Activated CD4-positive, alpha-beta T cell treated with anti-CD3 and anti-CD28 coated beads, Interleukin-10, Interleukin-2, amounts not matched to agents 100 ng/mL and 50 ng/mL, durations not matched to agents 16 hours and 8 hours (primary cell): ENCODE measurements at places on chromosomes 12 and 14.
A peak's percentile ranks its signal among the peaks of the same experiment; 100 is the strongest.

DNA sequence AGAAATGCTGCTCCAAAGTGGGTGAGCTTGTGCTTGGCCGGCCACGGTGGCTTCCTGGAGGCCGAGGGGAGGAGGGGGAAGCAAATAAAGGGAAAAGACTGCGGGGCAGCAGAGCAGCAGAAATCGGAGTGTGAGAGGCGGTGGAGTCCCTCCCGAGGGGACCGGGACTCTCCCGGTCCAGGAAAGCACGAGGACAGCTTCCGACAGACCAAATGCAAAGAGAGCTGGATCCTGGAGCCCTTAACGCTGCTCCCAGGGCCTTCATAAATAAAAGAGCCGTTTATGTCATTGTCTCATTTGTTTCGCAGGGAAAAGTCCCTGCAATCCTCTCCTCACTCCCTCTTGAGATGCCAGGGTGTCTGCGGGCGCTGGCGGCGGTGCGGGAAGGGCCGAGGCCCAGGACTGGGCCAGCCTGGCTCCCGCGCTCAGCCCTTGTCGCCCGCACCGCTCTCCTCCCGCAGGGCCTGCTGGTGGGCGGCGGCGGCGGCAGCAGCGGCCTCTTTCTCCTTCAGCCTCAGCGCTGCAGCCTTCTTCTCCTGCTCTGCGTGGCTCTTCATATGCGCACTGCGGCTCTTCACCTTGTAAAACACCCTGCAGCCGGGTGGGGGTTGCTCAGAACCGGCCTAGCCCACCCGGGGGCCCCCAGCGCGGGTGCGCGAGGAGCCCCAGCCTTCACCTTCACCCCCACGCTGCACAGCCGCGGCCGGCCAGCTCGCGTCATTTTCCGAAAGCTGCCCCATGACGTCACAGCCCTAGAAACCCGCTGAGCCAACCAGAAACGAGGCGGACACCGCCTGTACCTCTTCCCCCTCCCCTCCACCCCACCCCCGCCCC is 4.5 kb upstream of the PNMA1 start:
- DNase-seq, result no peak

- DNase-seq, result no peak
Observed at GRCh38 chr14:99891266-99891665, 98.1 kb downstream of the EML1 start.

DNA sequence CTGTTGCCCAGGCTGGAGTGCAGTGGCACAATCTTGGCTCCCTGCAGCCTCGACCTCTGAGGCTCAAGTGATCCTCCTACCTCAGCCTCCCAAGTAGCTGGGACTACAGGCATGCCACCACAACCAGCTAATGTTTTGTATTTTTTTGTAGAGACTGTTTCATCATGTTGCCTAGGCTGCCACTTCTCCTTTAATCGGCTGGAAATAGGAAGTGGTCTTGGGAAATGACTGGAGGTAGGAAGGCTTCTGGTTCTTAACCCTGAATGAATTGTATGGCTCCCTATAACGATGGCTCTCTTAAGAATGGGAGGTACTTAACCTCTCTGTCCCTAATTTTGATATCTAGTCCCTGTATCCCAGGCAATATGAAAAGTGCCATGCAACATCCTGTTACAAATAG is 113.9 kb upstream of the USP15 start:
- no peak for DNase-seq

DNA sequence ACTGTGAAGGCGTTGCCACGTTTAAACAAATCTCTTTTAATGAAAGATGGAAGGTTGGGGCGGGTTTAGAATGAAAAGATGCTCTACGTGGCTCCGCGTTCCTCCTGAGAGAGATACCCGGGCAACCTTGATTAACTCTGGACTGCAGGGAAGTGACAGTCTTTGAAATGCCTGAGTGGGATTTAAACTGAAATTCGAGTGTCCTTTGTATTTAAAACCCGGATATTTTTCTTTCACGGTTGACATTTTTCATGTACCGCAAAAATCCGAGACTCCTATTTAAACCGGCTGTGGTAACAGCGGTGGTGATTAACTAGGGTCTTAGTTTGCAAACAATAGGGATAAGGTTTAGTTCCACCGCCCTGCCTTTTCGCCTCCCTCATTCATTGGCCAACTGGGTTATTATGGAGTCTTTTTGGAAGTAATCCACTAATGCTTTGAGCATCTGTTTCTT is 707 bp downstream of the G2E3 start:
- DNase-seq, result peak; percentile 5

GRCh38 chr14:86777963-86778602 is 1214.9 kb downstream of the GALC start:
- no peak for DNase-seq

DNA sequence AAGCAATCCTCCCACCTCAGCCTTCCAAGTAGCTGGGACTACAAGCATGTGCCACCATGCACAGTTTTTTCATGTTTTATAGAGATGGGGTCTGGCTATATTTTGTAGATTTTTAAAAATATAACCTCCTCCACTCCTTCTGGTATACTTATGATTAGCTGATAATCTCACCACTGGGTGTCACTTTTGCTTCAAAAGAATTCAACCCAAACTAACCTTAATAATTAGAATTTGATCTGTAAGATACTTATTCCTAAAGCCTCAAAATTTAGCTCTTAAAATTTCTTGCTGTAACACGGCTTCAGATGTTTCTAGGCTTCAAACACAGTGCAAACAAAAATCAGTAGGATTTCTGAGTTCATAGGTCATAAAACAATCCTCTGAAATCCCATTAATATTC is 130.3 kb downstream of the CEP83 start:
- DNase-seq, result no peak

GRCh38 chr12:132056951-132057350 is 87.2 kb downstream of the DDX51 start:
- DNase-seq, result no peak

DNA sequence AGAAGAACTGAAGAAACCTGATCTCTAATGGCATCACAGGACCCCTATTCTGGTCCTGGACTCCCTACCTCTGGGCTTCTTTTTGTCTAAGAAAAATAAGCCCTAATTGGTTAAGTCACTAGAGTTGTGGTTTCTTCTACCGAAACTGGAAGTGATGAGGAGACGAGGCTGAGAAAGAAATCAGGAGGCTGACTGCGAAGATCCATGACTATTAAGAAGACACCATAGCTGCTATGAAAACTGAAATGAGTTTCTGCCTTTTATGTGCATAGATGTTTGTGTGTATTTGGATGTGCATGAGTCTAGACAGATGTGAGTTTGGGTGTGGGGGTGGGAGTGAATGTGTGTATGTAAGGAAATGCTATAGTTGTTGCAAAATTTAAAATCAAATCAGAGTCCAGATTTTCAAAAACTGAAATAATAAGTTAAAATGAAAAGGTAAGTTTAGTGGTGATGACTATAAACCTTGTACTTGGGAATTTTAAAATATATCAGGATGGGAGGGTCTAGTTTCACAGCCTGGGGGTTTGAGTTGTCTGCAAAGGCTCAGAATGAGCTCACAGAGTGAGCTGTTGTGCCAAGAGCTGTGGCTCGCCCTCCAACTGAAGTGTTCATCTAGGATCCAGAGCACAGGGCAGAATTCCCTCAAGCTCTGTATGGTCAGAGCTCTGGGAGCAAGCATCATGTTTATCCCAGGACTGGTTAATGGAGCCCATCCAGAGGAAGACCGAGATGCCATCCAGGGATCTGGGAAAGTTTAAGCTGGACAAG is 94.9 kb downstream of the VCPKMT start:
- DNase-seq, result peak; percentile 62

GRCh38 chr14:100905166-100905565 is 1.6 kb upstream of the RTL1 start:
- no peak for DNase-seq

- no peak for DNase-seq
Observed at GRCh38 chr12:7064516-7064915, 4.0 kb downstream of the C1S start.

- peak; percentile 18 for DNase-seq
Observed at GRCh38 chr12:55795950-55796349, 21.6 kb downstream of the SARNP start.

DNA sequence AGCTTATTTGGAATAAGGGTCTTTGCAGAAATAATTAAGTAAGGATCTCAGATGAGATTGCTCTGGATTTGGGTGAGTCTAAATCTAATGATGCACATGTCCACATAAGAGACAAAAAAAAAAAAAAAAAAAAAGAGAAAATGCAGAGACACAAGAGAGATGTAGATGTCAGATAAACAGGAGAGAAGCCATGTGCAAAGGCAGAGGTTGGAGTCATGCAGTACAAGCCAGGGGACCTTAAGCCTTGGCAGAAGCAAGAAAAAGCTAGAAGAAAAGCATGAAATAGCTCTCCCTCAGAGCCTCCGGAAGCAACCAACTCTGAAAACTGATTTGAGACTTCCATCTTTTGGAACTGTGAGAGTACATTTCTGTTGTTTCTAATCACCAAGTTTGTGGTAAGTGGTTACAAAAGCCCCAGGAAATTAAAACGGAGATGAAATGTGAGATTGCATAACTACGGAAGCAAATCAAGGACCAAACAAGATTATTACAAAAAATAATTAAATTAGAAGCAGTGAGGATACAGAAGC is 1304.0 kb upstream of the SEL1L start:
- no peak for DNase-seq

DNA sequence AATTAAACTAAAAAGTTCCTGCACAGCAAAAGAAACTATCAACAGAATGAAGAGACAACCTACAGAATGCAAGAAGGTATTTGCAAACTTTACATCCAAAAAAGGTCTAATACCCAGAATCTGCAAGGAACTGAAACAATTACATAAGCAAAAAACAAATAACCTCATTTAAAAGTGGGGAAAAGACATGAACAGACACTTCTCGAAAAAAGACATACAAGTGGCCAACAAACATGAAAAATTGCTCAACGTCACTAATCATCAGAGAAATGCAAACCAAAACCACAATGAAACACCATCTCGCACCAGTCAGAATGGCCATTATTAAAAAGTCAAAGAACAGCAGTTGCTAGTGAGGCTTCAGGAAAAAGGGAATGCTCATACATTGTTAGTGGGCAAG is 15.2 kb downstream of the PDE6H start:
- no peak for DNase-seq

DNA sequence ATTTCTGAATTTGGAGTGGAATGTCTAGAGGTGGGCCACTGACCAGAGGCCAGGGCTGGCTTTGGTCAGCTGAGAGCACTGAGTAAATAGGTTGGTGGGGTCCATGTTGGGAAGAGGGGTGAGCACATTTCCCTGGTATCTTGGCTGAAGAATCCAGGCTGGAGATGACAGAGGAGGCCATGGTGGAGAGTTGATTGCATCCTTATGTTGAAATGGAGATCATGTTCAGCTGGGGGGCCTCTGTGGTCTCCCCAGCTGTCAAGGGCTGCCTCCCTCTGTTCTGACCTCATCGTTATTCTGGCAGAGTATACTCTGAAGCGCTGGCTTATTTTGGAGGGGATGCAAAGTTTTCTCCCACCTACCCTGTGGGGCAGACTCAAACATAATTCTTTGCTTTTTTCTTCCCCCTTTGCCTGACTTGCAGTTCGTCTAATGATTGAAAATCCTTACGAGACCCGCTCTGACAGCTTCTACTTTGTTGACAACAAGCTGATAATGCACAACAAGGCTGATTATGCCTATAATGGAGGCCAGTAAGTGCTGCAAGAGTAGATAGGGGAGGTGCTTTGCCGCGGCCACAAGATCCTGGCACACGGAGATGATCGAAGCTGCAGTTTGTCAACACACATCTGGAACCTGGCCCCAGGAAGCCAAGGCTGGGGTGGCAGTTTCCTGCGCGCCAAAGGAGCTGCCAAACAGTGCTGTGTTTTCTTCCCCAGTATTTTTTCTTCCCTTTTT is 6.0 kb upstream of the ACADS start:
- DNase-seq, result no peak

GRCh38 chr12:113880326-113880725 is 85.8 kb downstream of the RBM19 start:
- no peak for DNase-seq

DNA sequence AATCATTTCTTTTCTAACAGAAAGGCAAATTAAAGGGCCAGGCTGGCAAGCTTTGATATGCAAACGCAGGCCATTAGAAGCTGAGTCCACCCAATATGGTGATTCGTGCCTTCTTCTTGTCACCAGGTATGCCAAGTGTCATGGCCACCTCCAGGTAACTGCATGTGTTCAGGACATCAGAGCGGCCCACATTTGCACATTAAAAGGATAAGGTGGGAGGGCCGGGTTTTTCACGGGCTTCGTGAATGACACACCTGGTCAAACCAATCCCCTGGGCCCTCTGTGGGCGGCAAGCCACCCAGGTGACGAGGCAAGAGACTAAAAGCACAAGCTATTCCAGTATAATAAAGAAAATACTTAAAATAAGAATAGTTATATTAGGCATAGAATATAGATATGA is 75.9 kb upstream of the TSPAN11 start:
- DNase-seq, result no peak

DNA sequence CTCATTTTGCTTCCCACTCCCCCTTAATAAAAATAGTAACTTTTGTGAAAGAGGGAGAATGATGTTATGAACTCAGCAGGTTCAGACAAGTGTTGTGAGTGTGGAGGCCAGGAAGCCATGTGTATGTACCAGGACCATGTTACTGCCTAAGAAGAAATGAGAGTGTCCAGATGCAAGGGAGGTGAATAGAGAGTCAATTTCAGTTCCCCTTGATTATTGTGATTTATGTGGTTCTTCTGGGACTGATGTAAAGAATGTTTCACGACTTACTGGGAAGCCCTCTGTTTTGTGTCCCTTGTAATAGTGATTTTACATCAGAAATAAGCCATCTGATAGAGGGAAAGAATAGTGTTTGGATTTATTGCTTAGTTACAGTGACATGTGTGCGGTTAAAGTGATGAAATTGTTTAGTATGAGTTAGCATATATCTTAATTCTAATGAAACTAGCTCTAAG is 32.5 kb downstream of the FBXO34 start:
- DNase-seq, result peak; percentile 5
